ENCODE measurements at places on chromosomes 4 and X.

DNA sequence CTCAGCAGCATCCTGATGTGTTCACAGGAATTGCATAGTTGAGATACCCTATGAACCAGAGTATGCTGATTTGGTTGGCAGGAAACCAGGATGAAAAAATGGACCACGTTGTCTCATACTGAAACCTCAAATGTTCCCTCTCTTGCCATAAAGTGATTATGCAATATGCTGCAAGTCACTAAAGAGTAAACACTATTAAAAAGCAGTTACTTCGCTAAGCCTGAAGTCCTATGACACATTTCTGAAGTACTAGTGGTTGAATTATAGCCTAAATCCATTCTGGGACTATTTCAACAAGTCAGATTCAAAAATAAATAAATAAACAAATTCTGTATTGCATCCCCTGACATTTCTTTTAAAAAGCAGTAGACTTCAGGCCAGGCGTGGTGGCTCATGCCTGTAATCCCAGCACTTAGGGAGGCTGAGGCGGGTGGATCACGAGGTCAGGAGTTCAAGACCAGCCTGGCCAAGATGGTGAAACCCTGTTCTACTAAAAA, 106.0 kb upstream of the NAP1L5 start:
- no peak for DNase-seq

GRCh38 chr4:148441624-148441985, 609 bp downstream of the NR3C2 start:
- no peak for DNase-seq

GRCh38 chr4:162498168-162498567, 334.4 kb upstream of the FSTL5 start:
- DNase-seq, result no peak

GRCh38 chr4:19214591-19215186, 1037.0 kb upstream of the SLIT2 start:
- no peak for DNase-seq

DNA sequence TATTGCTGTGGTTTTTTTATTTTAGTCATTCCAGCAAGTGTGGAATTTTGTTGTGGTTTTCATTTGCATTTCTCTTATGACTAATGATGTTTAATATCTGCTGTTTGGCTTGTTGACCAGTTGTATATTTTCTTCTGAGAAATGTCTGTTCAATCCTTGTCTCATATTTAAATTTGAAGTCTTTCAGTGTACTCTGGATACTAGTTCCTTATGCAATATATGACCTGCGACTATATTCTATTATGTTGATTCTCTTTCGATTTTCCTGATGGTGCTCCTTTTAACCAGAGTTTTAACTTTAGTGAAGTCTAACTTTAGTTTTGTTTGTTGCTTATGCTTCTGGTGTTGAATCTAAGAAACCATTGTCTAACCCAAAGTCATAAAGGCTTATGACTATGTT, 1528.0 kb downstream of the TECRL start:
- DNase-seq, result no peak

- no peak for DNase-seq
These were observed 1355.6 kb downstream of the FSTL5 start for GRCh38 chr4:160808174-160808573.

DNA sequence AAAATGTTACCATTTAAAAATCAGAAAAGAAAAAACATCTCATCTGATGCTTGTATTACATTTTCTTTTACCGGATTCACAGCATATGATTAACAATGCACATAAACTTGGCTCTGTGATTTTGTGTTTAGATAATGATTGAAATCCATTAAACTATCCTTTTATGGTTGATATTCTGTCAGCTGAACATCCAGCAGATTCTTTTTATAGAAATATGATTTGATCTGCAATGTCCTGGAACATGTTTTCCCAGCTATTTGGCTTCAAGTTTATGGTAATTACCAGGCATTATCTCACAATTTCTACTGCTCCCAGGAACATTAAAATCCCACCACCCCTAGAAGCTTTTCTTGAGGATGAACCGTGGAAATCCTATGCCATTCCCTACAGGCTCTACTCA, 205.7 kb upstream of the TET2 start:
- DNase-seq, result no peak

GRCh38 chr4:148757171-148757570, 315.0 kb upstream of the NR3C2 start:
- DNase-seq, result no peak

DNA sequence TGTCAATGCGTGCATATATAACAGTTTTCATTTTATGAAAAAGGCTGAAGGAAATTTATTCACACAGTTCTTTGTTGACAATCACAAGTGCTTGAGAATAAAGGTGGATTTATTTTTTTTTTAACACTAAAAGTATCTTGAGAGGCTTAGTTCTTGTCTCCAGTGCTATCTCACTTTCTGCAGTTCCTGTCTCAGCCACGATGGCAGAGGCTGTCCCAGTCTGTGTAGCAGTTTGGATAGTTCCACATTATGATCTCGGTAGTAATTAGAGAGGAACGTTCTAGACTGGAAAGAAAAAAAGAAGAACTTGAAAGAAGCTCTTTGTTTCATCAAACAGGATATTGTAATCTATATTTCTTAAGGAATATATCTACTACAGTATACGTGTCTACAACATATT, 229.0 kb downstream of the UGT8 start:
- DNase-seq, result no peak

- no peak for DNase-seq
These were observed 1.1 kb upstream of the EPHA5 start for GRCh38 chr4:65671372-65671771.

DNA sequence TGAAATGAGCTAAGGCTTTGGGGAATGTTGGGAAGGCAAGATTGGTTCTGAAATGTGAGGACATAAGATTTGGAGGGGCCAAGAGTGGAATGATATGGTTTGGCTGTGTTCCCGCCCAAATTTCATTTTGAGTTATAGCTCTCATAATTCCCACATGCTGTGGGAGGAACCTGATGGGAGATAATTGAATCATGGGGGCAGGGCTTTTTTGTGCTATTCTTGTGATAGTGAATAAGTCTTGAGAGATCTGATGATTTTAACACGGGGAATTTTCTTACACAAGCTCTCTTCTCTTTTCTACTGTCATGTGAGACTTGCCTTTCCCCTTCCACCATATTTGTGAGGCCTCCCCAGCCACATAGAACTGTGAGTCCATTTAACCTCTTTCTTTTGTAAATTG, 157.6 kb upstream of the C1QTNF7 start:
- no peak for DNase-seq

DNA sequence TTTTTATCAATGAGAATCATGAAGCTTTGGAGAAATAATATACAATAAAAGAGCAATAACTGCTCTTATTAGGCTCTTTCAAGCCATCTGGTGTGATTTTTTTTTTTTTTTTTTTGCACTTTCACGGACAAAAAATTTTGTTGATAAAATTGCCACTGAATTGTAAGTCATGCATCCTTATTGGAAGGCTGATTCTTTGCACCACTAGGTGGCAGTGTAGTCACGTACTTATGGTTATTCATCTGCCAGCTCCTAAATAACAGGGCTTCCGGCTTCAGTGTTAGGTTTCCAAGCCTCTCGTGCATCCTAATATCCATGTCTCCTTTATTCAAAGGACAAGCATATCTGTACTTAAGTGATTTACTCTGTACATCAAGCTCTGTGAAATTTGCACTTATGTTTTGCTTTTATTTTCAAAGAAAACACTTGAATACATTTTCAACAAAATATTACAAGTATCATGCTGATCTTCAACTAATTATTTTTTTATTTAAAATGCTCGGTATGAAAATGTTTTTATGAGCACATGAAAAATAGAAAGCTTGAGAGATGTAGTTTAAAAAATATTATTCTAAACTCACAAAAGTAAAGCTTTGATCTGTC, 1578.3 kb upstream of the TENM3 start:
- peak; percentile 33 for DNase-seq

GRCh38 chr4:76995776-76996175, 46.2 kb downstream of the SEPTIN11 start:
- DNase-seq, result no peak

GRCh38 chr4:7785017-7785416, 154.6 kb downstream of the AFAP1 start:
- no peak for DNase-seq

DNA sequence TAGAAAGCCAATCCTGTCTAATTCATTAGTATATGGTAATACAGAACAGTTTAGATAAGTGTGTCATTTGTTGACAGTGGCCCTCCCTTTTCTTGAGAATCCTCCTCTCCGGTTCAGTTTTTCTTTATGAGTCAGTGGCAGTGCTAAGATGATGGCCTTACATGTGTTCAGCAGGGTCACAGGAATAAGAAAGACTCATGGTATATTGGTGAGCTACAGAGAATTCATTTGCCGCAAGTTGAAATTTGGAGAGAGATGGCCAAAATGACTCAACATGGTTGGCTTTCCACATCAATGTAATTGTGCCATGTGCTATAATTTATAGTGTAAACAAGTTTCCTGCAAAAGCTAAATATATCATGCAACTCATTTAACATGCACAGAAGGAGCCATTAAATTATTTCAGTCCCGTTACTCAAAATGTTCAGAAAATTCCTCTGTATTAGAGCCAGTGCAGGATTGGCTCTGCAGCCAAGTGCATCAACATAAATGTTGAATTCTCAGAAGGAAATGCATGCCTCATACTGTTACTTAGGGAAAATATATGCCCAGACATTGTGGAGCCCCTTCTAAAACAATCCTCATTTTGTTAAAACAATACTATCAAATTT, 374.3 kb downstream of the AFF2 start:
- no peak for DNase-seq

DNA sequence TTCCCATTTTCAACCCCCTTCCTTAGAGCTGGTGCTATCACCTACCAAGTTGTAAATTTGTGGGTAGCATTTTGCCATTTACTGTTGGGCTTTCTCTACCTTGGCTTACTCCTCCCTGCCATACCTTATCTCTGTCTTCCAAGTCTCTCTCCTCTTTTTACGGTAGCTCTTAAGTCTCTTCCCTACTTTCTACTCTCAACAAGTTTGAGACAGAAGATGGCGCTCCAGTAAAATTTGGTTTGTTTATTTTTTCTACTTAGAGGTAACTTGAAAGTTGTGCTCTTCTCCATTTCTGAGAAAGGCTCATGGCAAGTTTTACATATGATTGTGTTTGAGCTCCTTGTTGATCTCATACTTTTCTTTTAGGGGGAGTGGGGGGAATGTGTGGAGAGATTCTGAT, 1508.1 kb downstream of the TECRL start:
- no peak for DNase-seq

DNA sequence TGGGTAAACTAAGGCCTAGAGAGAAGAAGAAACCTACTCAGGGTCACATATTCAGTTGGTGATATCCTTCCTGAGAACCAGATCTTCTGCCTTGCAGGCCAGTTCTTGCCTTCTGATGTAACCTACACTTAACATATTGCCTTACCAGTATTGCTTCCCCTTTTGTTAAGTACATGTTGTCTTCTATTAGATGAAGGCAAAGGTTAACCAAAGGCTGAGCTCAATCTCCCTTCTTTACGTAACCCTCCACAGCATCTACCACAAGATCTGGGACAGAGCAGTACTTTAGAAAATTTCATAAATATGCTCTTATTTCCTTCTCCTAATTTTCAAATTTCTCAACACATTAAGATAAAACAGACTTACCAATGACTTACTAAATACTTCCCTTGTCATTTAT, 474.4 kb downstream of the SH2D1A start:
- no peak for DNase-seq

DNA sequence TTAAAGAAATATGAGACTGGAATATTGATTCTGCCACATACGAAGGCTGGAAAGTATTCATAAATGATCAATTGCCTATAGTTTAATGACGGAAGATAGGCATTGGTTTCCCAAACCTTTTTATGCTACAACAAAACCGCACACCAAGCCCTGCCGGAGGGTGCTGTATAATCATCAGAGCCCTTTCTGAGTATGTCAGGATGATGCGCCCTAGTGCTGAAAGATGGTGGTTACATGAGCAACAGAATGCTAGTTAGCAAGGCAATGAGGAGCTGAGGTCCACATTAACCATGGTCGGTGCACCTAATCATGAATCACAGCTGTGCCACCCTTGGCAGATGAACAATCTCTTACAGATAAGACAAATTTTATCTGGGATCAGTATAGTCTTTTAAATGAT, 491.1 kb downstream of the PACRGL start:
- no peak for DNase-seq

DNA sequence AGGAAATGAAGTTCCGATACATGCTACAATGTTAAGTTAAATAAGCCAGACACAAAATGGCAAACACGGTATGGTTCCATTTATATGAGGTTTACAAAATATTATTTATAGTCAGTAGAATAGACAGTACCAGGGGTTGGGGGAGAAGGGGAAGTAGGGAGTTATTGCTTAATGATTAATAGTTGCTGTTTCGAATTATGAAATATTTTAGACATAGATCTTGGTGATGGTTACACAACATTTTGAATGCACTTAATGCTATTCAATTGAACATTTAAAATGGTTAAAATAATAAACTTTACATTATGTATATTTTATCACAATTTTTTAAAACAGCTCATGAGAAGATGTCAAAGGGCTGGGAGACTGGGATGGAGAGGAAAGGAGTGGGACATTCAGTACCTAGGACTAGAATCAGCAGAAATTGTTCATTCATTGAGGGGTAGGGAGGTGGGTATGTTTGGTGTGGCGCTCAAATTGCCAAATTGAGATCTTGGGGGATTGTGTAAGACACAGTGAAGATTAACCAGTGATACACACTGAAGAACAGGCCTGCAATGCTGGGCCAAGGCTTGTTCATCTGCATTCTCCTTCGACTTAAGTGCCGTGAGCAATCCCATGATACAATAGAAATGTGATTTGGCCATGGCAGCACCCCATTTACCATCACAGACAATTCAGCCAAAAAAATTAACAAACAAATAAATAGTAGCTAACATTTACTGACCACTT, 165.6 kb upstream of the GALNT7 start:
- DNase-seq, result no peak

DNA sequence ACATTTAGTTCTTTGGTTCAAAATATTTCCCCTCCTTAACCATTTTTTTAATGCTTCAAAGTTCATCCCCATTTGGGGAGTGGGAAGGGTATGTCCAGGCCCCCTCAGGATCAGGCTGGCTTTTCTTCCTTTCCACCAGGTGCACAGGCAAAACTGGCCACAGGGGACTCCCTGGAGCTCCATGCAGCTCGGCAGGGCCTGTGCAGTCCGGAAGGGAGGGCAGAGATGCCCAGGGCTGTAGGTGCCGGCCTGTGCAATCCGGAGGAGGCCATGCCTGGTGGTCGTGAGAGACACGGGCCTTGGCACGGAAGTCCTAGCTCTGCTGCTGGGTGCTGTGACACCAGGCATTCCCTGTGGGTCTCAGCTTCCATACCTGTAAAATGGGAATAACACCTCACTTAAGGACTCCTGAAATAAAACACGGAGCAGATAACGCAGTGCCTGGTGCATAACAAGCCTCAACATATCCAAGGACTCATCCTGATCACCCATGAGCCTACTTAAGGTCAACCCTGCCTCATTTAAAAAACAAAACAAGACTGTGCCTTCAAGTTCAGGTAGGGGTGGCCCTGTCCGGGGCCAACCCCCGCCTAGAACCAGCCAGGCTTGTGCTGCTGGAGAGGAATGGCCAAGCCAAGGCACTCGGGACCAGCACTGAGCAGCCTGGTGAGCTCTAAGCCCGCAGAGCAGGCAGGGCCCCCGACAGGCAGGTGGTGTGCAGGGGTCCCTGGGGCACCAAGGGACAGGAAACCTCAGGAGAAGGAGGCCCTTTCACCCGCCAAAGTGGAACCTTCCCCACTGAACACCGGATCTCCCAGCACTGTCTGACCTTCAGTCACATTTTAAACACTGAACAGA, 21.2 kb upstream of the CYP4V2 start:
- DNase-seq, result no peak

GRCh38 chr4:61320631-61321030, 120.5 kb downstream of the ADGRL3 start:
- DNase-seq, result no peak

GRCh38 chr4:64479338-64479737, 70.1 kb upstream of the TECRL start:
- DNase-seq, result no peak

Data from activated CD8-positive, alpha-beta memory T cell treated with anti-CD3 and anti-CD28 coated beads, Interleukin-2, amount 50 U/mL, for 4 hours (primary cell).